Hepatocyte (in vitro differentiated cells): ENCODE measurements at places on chromosomes 13 and 19. TPM values are rescaled to one million over a fixed set of nuclear protein-coding genes. Genes with fewer than 3 reads are reported as not detected.

DNA sequence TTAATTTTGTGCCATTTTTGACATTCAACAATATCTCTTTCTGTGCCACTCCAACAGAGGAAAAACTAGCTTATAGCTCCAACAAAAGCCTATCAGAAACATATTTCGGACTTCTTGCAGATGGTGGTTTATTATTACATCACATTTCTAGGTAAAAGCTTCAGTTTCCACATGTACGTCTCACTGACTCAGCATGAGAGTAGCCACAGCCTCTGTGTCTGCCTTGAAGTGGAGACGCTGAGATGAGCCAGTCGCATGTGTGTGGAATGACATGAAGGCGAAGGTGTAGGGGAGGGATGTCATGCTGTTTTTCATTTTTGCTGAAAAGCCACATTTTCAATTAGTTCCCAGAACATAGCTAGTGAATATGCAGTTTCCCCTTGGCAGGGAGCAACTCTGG is 598.6 kb downstream of the EFNB2 start:
- DNase-seq = no peak

DNA sequence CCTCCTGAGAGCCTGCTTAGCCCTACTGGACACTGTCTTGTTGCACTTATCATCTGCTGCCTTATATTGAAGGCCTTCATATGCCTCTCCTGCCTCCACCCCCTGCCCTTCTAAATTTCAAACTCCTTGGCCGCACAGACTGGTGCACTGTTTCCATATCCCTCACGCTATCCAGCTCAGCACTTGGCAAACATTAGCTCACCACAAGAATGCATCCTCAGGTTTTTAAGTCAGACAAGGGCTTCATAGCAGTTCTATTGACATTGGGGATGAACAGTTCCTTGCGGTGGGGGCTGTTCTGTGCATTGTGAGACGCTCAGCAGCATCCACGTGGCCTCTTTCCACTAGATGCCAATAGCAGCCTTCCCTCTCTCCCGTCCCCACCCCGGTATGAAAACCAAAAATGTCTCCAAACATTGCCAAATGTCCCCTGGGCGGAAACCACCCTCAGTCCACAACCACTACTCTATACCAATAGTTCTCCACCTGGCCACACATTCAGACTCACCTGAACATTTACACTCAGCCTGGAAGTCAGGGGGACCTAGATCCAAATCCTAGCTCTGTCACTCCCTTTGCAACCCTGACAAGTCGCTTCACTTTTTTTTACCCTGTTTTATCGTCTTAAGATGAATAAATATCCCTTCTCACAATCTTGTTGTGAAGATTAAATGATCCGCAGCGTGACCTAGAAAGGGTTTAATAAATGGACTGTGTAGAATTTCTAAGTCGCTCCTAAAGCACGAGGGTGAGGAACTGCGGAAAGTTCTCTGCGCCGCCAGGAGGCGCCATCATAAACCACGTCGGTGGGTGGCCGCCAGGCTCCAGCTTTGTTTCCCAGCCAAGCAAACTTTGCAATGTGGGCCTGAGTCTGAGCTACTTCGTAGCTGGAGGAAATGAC is 3.6 kb upstream of the CEACAM3 start:
- DNase-seq = peak; percentile 51

GRCh38 chr13:51331354-51331861 is 8.1 kb upstream of the SERPINE3 start:
- no peak for DNase-seq

DNA sequence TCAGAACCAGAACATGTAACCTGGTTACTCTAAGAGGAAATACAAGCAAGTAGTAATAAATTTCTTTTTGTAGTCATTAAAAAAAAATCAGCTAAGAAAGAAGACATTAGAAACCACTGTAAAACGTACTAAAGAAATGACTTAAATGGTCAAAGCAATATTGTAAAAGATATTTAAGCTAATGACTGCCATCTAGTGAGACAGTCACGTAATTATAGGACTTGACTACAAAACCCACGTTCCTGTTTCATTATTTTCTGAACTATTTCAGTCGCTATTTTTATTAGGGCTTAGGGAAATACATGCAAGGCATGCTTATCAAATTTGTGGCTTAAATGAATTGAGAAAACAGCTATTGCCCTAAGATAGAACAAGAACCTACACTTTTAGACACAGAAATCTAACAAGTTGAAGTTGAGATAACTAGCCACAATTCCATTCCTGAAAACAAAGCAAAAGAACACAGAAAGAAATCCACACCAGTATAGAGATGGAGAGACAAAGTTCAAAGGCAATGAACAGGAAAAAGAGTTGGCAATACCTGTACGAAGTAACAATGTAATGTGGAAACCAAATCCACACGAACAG is 17.9 kb downstream of the ALG5 start:
- DNase-seq = peak; percentile 55

DNA sequence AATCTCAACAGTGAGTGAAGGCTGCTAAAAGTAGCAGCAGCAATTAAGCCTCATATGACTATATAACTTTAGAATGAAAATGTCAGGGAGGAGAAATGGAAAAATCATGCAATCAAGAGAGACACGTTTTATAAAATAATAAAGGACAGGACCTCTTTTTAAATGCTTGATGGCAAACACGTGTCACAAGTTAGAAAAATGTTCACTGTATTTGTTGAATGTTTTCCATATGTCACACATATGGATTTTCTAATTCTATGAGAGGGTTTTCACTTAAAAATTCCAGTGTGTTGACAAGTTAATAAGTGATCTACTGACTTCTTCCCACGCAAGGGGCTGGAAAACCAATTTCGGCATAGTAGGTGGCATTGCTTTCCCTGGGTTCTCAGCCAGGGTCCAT is 27.7 kb upstream of the KCTD12 start:
- DNase-seq = no peak

GRCh38 chr13:33083054-33083453 is 66.8 kb downstream of the KL start:
- DNase-seq = no peak

- DNase-seq = no peak
Observed at GRCh38 chr13:20093951-20094350, 66.9 kb downstream of the GJA3 start.

- DNase-seq = no peak
Observed at GRCh38 chr13:91652404-91653301, 254.2 kb downstream of the GPC5 start.

GRCh38 chr13:24214528-24214927 is 54.0 kb downstream of the SPATA13 start:
- no peak for DNase-seq

DNA sequence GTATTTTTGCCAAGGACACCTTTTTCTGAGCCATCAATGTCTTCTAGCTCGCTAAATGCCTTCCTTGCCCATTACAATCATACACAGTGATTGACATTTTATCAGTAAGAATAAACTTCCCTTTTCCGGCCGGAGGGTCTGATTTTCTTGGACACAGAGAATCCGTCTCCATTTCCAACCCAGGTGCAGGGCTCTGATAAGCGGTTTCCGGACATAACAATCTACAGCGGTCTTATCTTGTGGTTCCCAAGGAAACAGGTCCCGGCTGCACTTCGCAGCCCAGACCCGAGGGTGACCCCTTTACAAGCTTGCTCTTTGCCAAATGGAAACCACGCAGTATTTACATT is 5.1 kb upstream of the ZNF77 start:
- peak; percentile 75 for DNase-seq

- no peak for DNase-seq
Observed at GRCh38 chr19:28217022-28217421, 995.9 kb downstream of the UQCRFS1 start.

GRCh38 chr13:99251921-99252320 is 6.3 kb downstream of the GPR18 start:
- DNase-seq = no peak

Gene MARK4
- total RNA-seq = 9.5 and 23.0 TPM in 2 replicates

Gene COX7A1
- not detected in 2 replicates for total RNA-seq

Gene ADM5
- total RNA-seq = 0.12 and 0.50 TPM in 2 replicates

Gene FPR2
- total RNA-seq = not detected in 2 replicates

Gene SULT2B1
- not detected in 2 replicates for total RNA-seq

Gene ZNF175
- total RNA-seq = 3.9 and 4.1 TPM in 2 replicates

Gene VAV1
- total RNA-seq = 0.23 and 0.32 TPM in 2 replicates
